ENCODE measurements at places on chromosomes 12 and 14.
A peak's percentile ranks its signal among the peaks of the same experiment; 100 is the strongest.

- no peak for DNase-seq
These were observed 398.1 kb downstream of the ZFP36L1 start for GRCh38 chr14:68394764-68395143.

DNA sequence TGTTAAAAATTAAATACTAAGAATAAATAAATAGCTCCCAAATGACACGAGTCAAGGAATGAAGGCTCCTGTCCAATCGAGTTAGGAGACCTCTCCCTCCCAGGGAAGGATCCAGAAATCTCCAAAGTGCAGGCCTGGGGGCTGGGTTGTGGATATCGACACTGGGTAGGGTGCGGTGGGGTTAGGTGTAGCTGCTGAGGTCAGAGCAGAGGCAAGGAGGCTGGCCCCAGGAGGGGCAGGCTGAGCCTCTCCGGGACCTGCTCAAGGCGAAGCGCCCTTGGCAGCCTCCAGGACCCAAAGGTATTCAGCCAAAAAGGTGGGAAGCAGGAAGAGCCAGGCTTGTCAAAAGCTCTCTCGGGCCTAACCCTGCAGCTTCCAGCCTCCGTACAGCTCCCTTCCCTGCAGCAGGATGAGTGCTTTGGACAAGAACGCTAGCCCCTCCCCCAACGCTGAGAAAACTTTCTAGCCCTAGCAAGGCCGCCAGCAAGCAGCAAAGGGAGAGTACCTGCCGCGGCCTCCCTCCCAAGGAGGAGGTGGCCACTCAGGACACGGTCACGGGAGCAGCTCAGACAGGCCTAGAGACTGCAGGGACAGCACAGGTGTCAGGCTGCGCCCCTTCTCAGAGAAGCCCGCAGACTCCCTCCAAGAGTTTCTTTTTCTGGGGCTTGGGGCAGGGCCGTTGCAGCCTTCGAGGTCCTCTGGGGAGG is 3.7 kb upstream of the PNMA1 start:
- peak; percentile 49 for DNase-seq

DNA sequence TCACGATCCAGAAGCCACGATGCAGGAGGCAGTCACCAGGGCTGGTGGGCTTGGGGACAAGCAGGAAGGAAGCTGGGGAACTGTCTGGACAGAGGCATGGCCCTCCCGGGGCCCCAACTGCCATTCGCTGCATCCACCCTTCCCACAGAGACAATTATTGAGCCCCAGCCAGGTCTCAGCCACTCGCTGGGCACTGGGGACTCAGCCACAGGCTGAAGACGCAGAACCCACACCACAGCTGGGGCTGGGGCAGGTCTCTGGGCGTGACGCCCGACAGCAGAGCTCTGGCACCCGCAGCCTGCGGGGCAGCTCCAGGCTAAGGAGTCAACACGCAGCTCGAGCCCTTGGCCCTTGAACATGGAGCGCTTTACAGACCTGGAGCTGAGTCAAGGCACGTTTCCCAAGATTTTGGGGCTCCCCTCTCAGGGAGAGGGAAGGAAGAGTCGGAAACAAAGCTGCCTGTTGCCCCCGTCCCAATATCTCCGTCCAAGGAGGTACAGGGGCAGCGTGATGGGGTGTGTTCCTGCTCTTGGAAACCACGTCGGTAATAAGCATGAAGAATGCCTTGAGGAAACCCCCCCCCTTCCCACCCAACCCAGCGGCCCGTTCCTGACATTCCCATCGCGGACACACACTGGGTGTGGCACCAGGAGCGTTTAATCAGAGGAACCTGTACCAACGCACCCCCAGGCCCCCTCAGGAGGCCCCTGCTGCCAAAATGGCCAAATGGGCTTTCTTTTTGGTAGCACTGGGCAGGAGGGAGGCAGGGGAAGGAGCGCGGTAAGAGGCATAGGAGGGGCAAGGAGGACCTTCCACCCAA is 6.7 kb downstream of the RIMBP2 start:
- no peak for DNase-seq

GRCh38 chr14:22381408-22381760 is 207.6 kb downstream of the DAD1 start:
- no peak for DNase-seq

DNA sequence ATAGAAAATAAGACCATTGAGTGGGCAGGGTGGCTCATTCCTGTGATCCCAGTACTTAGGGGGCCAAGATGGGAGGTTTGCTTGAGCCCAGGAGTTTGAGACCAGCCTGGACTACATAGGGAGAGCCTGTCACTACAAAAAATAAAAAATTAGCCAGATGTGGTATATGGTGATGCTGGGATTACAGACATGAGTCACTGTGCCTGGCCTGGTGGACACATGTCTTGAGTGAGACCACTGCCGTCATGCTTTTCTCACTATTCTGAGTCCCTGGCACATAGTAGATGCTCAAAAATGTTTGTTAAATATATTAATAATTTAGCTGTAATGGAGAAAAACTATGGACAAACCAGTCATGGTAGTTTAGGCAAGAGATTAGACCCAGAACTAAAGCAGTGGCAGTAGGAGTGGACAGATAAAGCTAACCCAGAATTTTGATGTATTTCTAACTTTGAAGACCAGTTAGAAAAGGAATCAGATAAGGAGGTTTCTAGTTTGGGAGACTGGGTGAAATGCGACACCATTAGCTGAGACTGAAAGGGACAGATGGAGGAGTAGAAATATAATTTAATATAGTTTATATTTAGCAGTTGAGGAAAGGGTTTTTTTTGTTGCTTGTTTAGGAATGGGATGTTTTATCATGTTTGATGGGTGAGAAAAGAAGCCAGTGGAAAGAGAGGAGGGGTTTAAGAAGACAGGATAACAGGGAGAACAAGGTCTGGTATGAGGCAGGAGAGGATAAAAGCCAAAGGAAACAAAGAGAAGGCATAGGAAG is 7.4 kb upstream of the PTGES3 start:
- peak; percentile 40 for DNase-seq

DNA sequence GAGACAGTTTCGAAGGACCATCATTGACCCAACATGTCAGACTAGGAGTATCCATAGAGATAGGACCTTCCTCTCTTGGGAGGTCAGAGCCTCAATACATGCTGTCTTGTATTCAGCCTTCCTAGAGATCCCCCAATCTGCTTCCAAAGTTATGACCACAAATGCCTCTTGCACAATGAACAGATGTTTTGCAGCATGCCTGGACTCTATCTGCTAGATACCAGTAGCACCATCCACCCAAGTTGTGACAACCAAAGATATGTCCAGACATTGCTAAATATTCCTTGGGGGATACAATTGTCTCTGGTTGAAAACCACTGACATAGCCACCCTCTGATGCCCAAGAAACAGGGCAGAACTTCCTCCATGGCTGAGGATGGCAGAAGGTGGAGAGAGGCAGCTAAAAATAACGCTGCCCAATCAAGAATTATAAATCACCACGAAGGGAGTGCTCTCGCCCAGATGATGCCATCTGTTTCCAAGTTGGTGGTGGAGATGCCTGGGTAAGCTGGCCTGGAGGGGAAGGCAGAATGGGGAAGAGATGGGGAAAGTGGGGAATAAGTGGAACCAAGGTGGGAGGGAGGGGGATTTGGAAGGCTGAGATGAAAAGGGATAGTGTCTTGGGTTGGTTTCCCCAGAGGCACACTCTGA is 42.9 kb upstream of the NOS1 start:
- DNase-seq = no peak

GRCh38 chr12:109087250-109087649 is 6.0 kb downstream of the ALKBH2 start:
- DNase-seq = no peak

- no peak for DNase-seq
These were observed 851.8 kb downstream of the TMTC2 start for GRCh38 chr12:83538361-83538965.

DNA sequence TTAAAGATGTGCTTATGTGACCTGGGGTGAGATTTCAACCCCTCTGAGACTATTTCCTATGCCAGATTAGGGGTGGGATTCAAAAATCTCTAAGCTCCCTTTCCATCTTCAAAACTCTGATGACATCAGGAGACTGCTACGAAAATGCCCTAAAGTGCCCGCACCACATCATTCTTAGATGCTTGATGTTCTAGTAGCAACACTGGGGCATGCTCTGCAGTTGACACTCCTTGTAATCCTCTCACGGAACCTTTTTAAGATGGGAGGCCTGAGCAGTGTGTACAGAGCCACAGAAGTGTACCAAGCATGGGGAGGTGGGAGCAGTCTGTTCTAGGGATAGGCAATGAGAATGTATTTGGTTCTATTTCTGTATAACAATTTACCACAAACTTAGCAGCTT is 12.2 kb downstream of the FOS start:
- DNase-seq = no peak

DNA sequence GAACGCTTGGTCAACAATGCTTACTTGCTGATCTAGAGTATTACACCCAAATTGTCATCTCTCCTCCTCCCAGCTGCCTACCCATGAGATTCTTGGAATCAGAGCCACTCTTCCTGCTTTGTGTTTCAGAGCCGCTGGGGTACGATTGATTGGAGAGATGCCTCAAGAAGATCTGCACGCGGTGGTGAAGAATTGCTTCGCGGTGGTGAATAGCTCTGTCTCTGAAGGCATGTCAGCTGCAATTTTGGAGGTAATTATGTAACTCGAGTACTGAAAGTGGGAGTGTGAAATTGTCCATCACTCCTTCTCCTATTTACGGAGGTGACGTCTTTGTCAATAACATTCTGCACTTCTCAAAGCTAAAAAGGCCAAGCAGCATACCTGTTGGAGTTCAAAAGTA is 93.9 kb downstream of the GLT1D1 start:
- no peak for DNase-seq

DNA sequence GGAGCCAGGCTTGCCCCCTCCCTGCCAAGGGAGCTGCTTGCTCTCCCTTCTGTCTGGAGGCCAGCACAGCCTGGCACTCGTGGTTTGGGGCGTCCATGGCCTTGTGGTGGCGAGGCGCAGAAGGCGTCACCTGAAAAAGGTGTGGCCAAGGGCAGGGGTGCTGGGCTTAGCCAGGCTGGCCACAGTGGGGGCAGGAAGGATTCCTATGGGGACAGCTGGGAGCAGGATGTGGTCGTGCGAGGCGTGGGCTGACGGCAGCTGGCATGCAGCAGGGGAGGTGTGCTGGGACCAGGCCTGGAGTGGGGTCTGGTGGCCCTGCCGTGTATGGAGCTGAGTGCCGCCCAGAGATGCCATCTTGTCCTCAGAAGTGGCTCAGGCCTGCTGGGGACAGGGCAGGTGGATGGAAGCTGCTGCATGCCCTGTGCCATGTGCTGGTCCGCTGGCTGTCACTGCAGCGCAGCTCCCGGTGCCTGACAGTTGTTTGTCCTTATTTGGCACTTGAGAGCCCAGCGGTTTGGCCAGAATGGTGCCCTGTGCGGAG is 30.0 kb downstream of the SH2B3 start:
- peak; percentile 53 for DNase-seq

DNA sequence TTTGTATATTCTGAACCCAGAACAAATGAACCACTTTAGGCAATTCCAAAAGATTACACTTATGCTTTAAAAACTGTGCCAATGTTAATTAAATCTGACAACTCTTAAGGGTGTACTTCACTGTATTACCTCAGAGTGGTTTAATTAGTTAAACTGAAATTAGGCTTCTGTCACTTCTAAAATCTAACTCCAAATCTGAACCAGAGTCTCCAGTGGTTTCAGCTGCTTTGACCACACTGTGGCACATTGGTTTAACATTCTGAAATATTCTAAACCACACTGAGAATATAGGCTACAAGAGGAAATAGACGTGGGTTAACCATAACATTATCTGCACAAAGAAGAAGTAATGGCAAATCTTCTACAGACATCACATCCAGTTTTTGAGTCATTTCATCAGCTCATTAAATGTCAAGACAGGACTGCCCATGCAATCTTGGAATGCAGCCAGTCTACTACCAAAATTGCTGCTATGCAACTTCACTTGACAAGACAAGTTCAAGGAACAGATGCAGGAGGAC is 94.8 kb downstream of the LRP6 start:
- peak; percentile 88 for DNase-seq

- DNase-seq = peak; percentile 25
These were observed 49.9 kb downstream of the HELB start for GRCh38 chr12:66352197-66352596.

GRCh38 chr14:71550367-71550766 is 381.9 kb upstream of the RGS6 start:
- no peak for DNase-seq

DNA sequence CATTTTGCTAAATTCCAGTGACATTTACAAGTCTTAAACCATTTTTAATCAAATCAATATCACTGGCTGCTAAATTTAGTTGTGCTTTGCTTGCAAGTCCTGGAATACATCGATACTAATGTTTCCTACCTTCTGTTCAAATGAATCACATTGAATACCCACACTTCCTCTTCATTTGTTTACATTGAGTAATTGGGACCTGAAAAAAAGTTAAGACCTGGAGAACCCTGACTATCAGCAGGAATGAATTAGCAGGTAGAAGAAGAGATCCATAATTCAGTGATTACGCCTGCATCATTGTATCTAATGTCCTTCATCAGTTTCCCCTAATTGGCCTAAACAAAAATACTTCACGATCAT is 369.3 kb downstream of the ETNK1 start:
- no peak for DNase-seq

Data from EH (cell line).